Foreskin melanocyte (primary cell): ENCODE measurements at places on chromosomes 16 and 17.

- no peak for DNase-seq
Measured at GRCh38 chr17:82587234-82588086, 60.8 kb downstream of the WDR45B start.

GRCh38 chr17:80196652-80197051 is 23.5 kb downstream of the SGSH start:
- no peak for DNase-seq

DNA sequence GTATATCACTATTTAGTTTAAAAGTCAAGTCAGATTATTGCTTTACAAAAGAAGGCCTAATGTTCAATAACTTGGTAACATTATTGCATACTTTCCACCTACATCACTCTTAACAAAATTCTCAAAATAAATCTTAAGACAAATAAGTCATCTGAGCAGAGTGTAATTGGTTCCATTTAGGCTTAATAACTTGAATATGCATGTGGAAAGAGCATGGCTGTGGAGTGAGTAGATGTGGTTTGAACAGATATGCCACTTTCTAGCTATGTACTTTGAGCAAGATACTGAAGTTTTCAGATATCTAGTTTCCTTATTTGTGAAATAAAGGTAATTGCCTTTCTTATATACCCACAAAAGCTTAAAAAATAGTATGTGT is 6.7 kb upstream of the EVI2A start:
- no peak for DNase-seq

DNA sequence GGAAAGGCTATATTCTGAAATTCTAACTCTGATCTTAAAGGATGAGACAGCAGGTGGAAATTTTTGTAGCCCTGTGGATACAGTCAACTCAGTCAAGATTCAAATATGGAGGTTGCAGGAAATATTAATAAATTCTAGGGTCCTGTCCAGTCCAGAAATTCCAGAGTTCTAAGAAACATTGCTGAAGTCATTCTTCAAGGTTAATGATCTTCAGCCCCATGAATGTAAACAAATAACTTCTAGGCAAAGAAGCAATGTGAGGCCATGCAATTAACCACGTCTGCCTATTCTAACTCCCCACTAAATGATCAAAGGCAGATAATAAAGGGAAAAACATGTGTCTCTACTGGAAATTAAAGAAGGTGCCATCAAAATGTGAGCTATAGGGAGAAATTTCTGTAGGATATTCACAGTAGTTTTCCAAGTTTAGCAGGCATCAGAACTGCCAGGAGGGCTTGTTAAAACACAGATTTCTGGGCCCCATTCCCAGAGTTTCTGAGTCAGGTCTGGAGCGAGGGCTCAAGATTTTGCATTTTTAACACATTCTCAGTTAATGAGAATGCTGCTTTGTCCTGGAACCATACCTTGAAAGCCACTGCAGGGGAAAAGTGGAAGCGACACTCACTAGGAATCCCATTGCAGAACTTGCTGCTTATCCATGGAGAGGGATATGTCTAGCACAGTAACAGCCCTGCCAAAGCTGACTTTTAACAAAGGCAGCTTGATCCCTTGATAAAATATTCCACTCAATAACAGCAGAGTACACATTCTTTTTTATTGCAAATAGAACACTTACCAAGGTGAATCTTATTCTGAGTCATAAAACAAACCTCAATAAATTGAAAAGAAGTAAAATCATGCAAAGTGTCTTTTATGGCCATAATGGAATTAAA is 61.8 kb downstream of the DNAH3 start:
- no peak for DNase-seq

DNA sequence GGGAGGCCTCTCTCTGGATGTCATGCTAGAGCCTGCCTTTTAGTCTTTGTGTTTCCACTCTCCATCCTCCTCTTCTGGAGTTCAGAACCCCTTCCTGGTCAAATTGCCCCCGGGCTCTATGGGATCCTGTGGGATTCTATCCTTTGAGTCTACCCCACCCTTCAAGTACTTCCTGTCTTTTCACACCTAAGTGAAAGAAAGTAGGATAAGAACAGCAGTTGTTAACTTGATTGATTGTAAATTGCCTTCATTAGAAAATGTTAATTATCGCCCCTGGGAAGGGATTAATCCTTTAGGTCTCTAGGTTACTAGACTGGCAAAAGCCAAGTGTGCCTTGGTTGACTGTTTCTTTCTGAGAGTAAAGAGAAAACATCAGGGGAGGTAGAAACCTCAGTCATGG is 30.1 kb downstream of the PRKCB start:
- no peak for DNase-seq

- no peak for DNase-seq
Measured at GRCh38 chr17:5408186-5408585, 11.3 kb downstream of the NUP88 start.

GRCh38 chr17:75517297-75517865 is 1.1 kb downstream of the TSEN54 start:
- DNase-seq: no peak

DNA sequence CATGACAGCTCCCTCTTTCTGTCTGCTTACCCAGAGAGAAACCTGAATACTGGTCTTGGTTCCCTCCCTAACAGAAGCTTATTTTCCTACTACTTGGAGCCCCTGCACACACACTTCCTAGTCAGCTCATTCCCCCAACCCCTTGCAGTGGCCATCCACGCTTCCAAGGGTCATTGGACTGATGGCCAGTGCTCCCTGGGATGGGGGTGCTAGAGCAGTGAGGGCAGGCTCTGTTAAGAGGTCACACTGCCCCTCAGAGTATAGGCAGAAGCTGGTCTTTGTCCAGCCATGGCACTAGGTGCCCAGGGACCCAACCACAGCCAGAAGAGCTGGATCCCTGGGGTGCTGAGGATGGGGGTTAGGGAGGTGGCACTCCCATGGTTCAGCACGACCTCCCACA is 12.5 kb downstream of the DRC3 start:
- no peak for DNase-seq

DNA sequence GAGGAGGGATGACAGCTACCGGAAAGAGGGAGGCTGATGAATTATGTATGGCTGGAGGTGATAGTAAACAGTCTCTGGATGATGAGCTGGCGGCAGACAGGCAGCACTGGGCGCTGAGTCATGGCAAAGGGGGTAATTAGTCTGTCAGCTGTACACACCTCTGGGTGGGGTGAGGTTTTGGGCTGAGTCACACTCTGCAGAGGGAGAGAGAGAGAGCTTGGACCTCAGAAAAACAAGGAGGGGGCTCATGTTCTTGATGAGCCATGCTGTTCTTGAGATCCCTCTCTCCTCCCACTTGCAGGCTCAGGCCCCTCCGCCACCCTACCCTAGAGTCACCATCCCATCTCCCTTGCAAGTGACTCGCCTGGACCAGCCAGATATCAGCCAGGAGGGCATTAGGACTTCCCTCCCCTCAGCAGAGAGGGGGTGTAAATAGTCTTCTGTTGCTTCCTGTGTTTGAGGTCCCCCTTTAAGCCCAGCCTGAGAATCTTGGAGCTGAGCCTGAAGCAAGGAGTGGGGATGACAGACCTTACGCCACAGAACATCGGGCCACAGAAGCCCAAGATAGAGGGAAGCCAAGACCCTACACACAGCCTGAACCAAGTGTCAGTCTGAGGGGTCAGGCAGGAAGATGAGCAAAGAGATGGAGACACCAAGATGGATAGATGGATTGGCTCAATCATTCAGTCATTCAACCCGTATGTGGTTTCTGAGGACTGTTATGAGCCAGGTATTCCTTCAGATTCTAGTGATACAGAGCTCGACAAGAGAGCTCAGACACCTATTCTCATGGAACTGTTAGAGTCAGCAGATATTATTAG is 383.2 kb upstream of the CCL2 start:
- DNase-seq: no peak

GRCh38 chr17:44830359-44831288 is 537 bp upstream of the GJC1 start:
- peak; percentile 38 for DNase-seq

- DNase-seq: no peak
Measured at GRCh38 chr16:6009151-6009550, 911.6 kb upstream of the EEF2KMT start.

GRCh38 chr17:39996800-39997199 is 16.2 kb downstream of the PSMD3 start:
- DNase-seq: no peak

GRCh38 chr16:72389791-72390190 is 217.8 kb upstream of the PMFBP1 start:
- no peak for DNase-seq

- no peak for DNase-seq
Measured at GRCh38 chr16:67156143-67156844, 3.4 kb downstream of the TRADD start.

DNA sequence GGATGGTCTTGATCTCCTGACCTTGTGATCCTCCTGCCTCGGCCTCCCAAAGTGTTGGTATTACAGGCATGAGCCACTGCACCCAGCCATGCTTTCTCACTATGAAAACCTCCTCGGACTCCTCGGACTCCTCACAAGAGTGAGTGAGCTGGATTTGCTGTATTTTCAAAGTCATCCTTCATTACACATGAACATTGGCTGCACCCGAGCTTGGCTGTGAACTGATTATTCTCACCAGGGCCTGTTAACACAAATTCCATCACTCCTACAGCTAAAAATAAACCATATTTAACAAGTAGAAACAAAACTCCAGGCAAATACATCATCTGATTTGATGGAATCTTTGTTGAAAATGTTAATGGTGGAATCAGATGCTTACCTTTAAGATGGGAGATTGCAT is 50.3 kb downstream of the PITPNC1 start:
- no peak for DNase-seq

GRCh38 chr16:1125471-1125870 is 27.4 kb upstream of the CACNA1H start:
- no peak for DNase-seq

- DNase-seq: no peak
Measured at GRCh38 chr16:57999971-58000705, at the start of gene ZNF319. Gene ZNF319, minus strand, starts transcription at chr16:58000672. Its CDS starts 2,407 bp downstream, at chr16:57998265.

DNA sequence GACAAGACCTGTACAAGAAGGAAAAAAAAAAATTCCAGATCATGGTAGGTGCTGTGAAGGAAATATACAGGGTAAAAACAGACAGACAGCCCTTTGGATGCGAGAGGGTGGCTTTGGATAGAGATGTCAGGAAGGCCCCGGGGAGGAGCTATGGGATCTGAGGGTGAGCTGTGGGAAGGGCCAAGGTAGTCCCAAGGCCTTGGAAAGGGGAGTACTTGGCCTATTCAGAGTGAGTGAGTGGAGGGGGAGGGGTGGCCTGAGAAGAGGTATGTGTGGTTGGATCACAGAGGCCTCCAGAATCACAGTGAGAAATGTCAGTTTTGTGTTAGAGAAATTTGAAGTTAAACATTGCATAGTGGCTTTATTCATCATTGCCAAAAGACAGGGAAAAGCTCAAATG is 31.2 kb upstream of the AKTIP start:
- DNase-seq: no peak

DNA sequence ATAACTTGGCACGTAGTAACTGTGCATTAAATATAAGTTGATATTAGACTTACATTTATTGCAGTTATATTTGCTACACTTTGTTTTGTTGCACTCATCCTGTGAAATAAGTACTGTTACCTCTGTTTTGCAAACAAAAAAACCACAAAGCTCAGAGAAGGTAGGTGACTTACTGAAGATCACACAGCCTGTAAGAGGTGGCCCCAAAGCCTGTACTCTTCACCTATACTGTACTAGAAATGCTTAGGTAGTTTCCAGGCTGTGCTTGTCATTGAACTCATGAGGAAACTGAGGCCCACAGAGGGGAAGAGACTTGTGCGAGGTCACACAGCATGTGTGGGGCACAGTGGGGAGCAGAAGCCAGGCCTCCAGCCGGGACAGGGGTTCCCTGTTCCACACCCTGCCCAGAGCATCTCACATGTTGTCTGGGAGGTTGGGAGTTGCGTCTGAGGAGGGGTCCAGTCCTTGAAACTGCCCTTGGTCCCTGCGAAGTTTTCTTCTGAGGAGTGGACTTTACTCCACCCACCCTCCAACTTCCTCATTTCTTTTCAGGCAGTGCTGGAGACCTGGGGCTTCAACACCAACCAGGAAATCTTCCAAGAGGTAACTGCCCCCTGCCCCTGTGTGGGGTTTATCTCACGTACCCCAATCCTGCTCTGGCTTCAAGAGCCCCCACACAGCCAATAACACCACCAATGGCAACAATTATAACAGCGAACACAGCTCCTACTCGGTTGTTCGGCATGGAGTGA is 13.0 kb downstream of the CETP start:
- no peak for DNase-seq

DNA sequence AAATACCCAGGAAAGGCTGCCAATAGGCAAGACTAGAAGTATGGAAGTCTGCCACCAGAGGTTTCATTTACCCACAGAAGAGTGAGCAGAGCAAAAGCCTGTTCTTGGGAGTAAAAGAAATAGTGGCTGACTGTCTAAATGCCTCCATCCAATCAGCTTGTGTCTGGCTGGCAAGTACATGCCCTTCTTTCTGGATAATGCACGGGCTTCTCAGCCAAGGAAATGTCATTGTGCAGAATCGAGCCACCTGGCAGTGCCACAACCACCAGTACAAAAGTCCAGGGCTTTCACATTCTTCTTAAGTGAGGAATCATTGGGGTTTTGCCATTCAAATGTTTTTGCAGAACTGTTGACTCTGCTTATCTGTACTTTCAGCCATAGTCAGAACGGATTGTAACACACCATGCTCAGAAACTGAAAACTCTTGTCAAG is 10.1 kb upstream of the ERCC4 start:
- DNase-seq: no peak

GRCh38 chr17:37488009-37488604 is 1.6 kb upstream of the DUSP14 start:
- peak; percentile 97 for DNase-seq

GRCh38 chr16:75192606-75193264 is 14.2 kb downstream of the CTRB2 start:
- DNase-seq: no peak

GRCh38 chr17:12282056-12282455 is 261.4 kb downstream of the MAP2K4 start:
- no peak for DNase-seq

GRCh38 chr16:19879241-19879792 is 5.3 kb downstream of the GPRC5B start:
- no peak for DNase-seq

- no peak for DNase-seq
Measured at GRCh38 chr16:53839150-53839549, 135.2 kb downstream of the FTO start.

GRCh38 chr16:79598348-79599181 is 2.0 kb downstream of the MAF start:
- no peak for DNase-seq

- DNase-seq: peak; percentile 66
Measured at GRCh38 chr17:1455291-1455796, 688 bp downstream of the CRK start.

- no peak for DNase-seq
Measured at GRCh38 chr17:39062846-39063680, 88.4 kb downstream of the PLXDC1 start.

- DNase-seq: no peak
Measured at GRCh38 chr17:43962479-43962878, 8.7 kb upstream of the PYY start.

GRCh38 chr17:19579867-19580565 is 46.4 kb downstream of the SLC47A1 start:
- no peak for DNase-seq

- DNase-seq: no peak
Measured at GRCh38 chr17:29379084-29379991, 10.8 kb upstream of the TAOK1 start.
